ENCODE measurements at places on chromosomes 1 and 21.

- no peak for DNase-seq
Observed at GRCh38 chr1:29991025-29991424, 732.4 kb downstream of the MATN1 start.

GRCh38 chr21:38790961-38791360, 14.8 kb upstream of the ETS2 start:
- DNase-seq = no peak

GRCh38 chr1:169200319-169200718, 93.8 kb downstream of the ATP1B1 start:
- DNase-seq = no peak

DNA sequence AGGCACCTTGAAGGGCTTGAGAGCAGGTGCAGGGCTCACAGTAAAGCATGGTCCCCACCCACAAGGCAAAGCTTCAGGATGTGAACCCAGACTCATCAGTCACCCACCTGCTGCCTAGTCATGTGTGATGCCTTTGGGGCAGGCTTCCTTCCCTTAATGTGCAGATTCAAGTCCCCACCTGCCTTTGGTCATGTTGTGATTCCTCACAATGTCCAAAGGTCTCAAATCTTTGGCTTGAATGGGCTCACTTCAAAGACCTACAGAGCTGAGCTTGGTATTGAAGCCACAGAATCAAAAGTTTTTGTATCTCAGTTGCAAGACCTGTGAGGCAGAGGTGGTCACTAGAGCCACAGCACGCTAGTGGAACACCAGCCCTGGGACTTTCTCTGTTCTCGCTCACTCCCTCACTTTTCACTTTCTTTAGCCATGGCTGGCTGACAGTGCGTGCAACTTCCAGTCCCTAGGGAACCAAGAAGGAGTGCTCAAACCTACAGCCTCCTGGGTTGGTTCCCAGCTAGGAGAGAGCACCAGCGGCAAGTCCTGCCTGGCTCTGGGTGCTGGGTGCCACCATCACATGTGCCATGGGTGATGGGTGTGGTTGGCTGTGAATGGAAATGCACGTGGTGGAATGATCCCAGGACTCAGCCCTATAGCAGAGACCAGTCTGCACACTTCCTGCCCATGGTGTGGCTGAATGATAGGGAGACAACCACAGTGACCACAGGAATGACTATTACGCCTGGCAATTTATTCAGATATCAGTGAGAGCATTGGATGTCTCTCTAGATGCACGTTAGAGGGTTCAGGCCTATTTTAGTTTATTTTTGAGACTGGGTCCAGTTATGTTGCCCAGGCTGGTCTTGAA, 26.4 kb upstream of the CLIC6 start:
- DNase-seq = no peak

GRCh38 chr1:115293899-115294298, 44.1 kb downstream of the NGF start:
- DNase-seq = no peak

DNA sequence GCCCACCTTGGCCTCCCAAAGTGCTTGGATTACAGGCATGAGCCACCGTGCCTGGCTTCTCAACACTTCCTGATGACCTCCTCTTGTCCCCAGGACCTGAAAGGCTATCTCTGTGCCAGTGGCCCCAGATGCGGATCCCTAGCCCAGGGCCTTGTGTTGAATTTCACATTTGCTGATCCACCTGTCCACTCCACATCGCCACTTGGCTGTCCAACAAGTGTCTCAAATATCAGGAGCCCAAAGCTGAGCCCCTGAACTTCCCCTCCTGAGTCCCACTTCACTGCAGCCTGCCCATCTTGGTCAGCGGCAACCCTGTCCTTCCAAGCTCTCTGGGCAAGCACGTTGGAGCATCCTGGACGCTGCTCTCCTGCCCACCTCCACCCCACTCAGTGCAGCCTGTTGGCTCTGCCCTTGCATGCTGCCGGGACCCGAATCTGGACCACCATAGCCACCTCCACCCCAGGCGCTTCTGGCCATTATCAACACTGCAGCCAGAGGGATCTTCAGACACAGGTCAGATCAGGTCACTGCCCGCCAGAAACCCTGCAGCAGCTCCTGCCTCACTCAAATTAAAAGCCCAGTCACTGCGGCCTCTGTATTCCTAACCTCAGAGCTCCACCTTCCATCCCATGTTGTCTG, 352.5 kb upstream of the VAMP3 start:
- DNase-seq = no peak

DNA sequence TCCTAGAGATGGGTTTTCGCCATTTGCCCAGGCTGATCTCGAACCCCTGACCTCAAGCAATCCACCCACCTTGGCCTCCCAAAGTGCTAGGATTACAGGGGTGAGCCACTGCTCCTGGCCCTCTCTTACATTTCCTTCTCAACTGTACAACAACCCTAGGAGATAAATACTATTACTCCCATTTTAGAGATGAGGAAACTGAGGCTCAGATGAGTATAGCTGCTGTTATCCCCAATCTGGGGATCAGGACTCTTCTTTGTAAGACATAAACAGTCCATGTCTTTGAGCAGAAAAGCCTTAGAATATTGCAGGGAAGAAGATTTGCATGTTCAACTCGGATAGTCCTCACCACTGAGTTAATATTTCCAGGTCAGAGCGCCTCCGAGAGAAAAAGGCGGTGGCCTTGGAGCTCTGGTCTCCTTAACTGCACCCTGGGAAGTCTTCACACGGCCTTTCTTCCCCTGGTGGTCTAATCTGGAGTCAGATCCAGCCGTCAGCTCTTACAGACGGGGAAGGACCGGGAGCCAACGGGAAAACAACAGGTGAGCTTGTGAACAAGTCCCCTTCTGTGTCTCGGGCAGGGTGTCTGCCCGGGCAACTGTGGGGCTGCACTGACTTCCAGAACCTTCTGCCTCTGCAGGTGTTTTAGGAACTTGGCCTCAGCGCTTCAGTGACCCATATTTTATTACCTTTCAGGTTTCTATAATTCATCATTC, 5.9 kb upstream of the OLIG1 start:
- DNase-seq = no peak

DNA sequence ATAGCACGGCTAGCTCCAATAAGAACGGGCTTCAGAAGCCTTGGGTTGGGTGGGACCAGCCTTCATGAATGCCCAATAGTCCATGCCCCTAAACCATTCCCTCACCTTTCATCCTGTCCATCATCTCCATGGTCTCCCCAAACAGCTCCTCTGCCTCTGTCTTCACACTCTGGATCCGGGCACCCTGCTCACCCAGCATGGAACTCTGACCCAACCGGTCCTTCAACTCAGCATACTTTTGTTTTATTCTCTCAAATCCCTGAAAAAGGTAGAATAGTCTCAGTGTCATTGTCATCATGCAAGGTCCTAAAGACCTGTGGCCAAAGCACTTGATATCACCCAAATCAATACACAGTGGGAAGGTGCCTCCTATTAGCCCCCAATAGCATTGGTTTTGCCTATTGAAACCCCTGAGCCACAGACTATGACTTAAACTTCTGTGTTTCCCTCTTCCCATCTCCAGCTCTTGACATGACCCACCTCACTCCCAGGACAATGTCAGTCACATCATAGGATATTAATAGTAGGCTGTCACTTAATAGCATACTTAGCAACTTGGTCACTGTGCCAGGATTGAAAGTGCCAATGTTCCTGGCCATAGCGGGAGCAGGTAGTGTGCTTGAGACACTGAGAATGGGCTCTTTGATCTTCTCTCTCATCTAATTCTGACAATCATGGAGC, 33.0 kb downstream of the CAMK1G start:
- no peak for DNase-seq

- DNase-seq = no peak
Observed at GRCh38 chr21:36122977-36123376, 11.9 kb upstream of the CBR3 start.

DNA sequence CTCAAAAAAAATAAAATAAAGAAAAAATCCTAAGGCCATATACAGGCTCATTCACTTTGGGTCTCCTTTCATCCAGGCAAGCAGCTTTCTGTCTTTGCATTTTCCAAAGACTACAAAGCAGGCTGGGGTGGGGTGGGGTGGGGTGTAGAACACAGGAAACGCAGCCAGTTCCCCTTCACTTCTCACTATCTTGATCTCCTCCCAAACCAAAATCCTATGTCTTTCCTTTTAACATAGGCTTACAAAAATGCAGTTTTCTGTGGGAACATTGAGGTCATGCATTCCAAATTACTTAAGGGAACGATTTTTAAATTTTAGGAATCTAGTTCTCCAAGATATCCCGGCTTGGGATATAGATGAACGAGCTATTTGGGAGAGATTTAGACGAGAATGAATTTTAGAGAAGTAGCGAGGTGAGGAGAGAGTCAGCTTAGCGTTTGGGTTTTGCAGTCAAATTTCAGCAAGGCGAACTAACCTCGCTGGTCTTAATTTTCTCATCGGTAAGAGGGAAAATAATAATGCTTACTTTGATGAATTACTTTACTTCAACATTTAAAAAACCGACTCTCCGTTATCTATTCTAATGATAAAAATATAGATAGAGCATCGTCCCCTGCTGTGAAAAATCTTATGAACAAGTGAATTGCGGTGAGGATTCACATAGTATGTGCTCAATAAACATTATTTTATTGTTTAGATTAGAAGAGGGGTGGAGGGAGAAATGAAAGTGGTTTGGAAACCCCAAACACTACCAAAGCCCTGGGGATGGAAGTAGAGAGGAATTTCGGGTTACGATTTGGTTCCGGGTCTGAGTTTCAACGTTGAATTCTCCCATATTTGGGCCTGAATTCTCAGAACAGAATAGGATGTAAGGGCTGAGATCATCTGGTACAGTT, 735 bp upstream of the STX12 start:
- DNase-seq = no peak

DNA sequence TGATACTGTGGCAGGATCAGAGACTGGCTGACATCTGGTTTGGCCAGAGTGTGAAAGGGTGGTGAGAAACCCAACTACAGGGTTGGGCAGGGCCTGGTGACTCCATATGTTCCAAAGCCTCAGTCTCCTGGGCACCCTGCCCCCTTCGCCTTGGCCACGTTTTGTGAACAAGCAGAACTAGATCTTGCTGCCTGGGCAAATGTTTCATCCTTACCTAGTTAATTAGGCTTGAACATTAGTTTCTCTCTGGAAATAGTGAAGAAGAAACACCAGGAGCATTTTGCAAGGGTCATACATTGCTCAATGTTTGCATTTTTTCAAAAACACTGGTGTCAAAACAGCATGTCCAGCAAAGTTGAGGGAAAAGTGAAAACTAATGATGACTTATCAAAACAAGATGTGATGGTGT, 60.5 kb downstream of the MAP3K7CL start:
- DNase-seq = no peak

DNA sequence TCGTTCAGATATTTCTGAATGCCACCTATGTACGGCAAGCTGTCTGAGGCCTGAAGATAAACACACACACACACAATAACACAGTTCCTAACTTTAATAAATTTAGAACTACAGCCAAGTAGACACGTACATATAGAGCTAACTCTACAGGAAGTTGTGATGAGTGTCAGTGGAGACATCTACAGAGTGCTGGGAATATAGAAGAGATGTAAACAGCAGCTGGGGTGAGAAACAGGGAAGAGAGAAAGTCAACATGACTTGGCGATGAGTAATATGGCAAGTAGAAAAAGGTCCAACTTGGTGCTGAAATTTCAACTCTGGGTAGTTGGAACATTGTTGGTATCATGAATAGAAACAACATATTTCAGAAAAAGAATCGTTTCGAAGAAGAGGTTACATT, 206.5 kb downstream of the ZP4 start:
- no peak for DNase-seq

DNA sequence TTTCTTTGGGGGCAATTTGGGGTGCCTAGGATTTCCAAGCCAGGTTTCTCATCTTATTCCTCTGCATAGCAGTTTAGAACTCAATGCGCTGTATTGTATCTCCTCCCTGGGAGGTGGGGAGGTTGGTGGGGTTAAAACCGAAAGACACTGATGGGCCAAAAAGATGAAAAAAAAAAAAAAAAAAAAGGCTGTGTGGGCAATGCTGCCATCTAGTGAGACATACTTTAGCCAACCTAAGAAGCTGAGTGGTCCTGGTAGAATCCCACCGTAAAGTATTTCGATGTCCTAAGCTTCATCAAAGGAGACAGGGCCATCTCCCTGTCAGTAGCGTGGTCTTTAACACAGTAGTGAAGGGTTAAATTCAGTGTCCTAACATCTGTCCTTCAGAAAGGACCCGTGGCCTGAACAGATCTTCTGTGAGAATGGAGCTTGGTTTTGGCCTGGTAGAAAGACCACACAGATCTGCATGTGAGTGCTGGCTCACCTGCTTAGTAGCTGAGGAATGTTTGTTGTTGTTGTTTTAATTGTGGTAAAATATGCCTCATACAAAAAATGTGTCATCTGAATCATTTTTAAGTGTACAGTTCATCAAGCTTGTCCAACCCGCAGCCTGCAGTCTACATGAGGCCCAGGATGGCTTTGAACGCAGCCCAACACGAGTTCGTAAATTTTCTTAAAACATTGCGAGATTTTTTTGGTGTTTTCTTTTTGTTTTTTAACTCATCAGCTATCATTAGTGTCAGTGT, 226.2 kb downstream of the KIF26B start:
- no peak for DNase-seq

DNA sequence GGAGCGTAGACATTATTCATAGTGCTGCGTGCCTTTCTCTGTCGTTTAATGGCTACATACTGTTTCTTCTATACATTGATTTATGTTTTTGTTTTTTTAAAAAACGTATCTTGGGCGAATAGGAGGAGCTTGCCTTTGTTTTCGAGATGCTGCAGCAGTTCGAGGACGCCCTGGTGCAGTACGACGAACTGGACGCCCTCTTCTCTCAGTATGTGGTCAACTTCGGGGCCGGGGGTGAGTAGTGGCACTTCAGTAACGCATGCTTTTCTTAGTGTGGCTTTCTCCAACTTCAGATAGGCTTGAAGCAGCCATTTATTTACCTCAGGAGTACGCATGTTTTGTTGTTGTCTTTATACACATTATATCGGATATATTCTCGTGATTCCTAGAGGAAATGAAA, 46.9 kb downstream of the TRAPPC10 start:
- DNase-seq = no peak

- DNase-seq = no peak
Observed at GRCh38 chr1:55005351-55006140, 6.8 kb downstream of the BSND start.

DNA sequence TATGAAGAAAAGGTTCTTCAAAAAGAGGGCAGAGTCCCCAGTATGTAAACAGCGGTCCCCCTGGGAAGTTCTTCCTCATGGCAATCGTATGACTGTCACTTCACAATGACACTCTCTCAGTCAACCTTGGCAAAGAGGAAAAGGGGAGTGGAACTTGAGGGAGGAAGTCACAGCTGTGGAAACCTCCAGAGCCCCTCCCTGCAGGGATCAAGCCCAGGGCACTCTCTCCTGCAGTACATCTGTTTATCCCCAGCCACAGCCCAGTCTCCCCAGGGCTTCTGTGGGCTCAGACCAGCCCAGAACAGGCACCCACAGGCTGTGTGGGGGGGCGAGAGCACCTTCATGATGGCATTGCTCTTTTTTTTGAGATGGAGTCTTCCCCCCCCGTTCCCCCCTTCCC, 2.0 kb downstream of the ATP13A2 start:
- DNase-seq = no peak

GRCh38 chr1:76669624-76670315, 197.5 kb upstream of the ST6GALNAC5 start:
- no peak for DNase-seq

- DNase-seq = no peak
Observed at GRCh38 chr1:193494368-193494767, 308.0 kb upstream of the B3GALT2 start.

GRCh38 chr1:208208132-208208487, 36.1 kb downstream of the PLXNA2 start:
- DNase-seq = no peak

GRCh38 chr1:57279909-57280666, 143.8 kb downstream of the DAB1 start:
- no peak for DNase-seq

All from stimulated activated CD4-positive, alpha-beta T cell treated with anti-CD3 and anti-CD28 coated beads, Interleukin-1b, Interleukin-23, amount 100 ng/mL, for 1 hour (primary cell).